ENCODE measurements at places on chromosomes 5 and 9.

- H3K36me3 ChIP-seq = no peaks in the 10 kb centered on the region
- no peak overlapping the region for H3K4me3 ChIP-seq
- peak; percentile 32 for DNase-seq
- no peaks in the 10 kb centered on the region for H3K4me1 ChIP-seq
- no peaks in the 10 kb centered on the region for H3K27me3 ChIP-seq
These were observed 179.0 kb downstream of the FANCC start for GRCh38 chr9:95138474-95138873.

DNA sequence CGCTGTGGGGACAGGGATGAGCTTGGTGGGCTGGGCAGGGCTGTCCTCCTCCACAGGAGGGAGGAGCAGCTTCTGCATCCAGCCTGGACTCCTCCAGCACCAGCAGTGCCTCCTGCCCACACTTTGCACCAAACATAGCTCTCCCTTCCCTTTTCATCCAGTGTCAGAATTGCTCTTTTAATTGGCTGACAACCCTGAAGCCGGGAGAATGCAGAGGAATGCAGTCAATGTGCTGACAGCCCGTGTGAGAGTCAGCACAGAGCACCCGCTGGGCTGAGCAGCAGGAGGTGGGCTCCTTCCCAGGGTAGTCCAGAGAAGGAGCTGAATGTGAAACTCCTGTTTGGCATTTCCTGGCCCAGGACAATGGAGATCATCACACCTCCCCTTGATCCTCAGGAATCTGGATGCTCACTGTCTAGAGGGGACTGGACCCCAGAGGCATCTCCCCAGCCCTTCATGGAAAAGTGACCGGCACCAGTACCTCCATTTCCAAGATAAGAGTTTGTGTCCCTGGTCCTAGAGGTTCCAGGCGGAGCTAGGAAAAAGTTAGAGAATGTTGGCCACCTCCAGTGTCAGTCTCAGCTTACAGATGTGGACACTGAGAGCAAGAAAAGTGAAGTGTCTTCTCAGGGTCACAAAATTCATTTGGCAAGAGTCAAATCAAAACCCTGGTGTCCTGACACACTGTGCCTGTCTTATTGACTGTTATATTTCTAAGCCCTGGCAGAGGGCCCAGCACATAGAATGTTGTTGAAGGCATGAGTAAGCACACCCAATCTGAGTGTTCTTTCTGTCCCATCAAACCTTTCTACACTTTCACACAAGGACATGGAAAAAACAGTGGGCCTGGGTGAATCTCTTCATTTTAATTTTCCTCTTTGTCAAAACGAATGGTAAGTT lies 202.1 kb downstream of the SNX18 start:
- H3K4me3 ChIP-seq = no peak overlapping the region
- DNase-seq = peak; percentile 70
- no peaks in the 10 kb centered on the region for H3K36me3 ChIP-seq
- peak overlapping the region; percentile 88 for H3K27ac ChIP-seq
- H3K4me1 ChIP-seq = peaks cover 22% of the 10 kb centered on the region

DNA sequence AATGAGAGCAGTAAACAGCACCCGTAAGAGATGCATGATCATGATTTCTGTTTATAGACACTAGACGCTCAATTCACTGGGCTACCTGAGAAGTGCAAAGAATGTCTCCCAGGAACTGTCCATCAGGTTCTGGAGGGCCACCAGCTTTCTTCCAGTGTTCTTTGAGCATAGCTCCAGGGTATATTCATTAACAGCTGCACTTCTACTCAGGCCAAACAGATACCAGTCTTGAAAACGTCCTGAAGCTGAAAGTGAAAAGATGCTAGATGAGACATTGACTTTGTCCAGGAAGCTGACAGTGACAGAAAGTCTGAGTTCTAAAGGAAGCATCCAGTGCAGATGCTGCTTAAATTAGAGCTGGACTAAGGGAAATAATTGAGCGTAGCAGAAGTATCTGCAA lies 488.7 kb upstream of the TYRP1 start:
- DNase-seq = no peak
- H3K4me1 ChIP-seq = no peaks in the 10 kb centered on the region

DNA sequence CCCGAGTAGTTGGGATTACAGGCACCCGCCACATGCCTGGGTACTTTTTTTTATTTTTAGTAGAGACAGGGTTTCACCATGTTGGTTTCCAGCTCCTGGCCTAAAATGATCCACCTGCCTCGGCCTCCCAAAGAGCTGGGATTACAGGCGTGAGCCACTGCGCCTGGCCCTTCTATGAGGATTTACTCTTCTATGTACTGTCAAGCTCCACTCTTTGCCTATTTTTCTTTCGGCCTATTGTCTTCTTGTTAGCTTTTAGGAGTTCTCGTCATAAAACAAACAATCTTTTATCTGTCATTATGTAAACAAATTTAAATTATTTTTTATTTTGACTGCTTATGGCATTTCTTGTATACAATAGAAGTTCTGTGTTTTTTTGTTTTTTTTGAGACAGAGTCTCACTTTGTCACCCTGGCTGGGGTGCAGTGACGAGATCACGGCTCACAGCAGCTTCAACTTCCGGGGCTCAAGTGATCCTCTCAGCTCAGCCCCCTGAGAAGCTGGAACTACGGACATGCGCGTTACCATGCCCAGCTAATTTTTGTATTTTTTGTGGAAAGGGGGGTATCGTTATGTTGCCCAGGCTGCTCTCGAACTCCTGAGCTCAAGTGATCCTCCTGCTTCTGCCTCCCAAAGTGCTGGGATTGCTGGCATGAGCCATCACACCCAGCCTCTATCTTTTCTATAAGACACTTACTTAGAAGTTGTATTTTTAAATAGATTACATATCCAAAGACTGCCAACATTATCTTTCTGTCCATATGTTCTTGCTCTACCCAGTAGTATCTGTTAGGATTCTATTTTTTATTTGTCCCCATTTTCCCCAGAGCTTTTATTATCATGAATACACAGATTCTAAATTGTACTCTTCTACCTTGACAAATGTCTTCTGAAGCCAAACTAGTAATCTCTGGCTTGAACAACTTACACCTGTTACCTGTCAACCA lies 29.2 kb downstream of the CSNK1A1 start:
- H3K27me3 ChIP-seq = no peaks in the 10 kb centered on the region
- no peak for DNase-seq
- peaks cover 15% of the 10 kb centered on the region for H3K4me1 ChIP-seq
- H3K36me3 ChIP-seq = peaks cover 30% of the 10 kb centered on the region
- no peak overlapping the region for H3K4me3 ChIP-seq
- no peak overlapping the region for H3K27ac ChIP-seq

- H3K4me3 ChIP-seq = no peak overlapping the region
- peak; percentile 4 for DNase-seq
- H3K27ac ChIP-seq = no peak overlapping the region
These were observed 29.9 kb upstream of the C7 start for GRCh38 chr5:40879163-40879942.

DNA sequence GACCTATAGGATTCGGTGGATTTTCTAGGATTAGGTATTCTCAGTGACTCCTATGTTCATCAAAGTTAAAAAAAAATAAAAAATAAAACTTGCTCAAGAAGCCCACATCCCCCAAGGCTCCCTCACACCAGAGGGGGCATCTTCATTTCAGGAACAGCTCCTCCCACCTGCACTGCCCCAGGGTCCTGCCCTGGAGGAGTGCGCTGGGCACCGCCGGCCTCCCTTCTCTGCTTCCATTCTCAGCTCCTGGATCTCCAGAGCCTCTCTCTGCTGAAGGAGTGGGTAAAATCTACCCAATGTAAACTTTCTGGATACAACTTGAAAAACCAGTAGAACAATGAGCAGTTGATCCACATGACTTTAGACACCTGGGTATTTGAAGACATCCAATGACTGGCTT lies 359.8 kb upstream of the IRX4 start:
- H3K4me3 ChIP-seq = no peak overlapping the region
- no peaks in the 10 kb centered on the region for H3K27me3 ChIP-seq
- H3K4me1 ChIP-seq = no peaks in the 10 kb centered on the region
- H3K36me3 ChIP-seq = no peaks in the 10 kb centered on the region

DNA sequence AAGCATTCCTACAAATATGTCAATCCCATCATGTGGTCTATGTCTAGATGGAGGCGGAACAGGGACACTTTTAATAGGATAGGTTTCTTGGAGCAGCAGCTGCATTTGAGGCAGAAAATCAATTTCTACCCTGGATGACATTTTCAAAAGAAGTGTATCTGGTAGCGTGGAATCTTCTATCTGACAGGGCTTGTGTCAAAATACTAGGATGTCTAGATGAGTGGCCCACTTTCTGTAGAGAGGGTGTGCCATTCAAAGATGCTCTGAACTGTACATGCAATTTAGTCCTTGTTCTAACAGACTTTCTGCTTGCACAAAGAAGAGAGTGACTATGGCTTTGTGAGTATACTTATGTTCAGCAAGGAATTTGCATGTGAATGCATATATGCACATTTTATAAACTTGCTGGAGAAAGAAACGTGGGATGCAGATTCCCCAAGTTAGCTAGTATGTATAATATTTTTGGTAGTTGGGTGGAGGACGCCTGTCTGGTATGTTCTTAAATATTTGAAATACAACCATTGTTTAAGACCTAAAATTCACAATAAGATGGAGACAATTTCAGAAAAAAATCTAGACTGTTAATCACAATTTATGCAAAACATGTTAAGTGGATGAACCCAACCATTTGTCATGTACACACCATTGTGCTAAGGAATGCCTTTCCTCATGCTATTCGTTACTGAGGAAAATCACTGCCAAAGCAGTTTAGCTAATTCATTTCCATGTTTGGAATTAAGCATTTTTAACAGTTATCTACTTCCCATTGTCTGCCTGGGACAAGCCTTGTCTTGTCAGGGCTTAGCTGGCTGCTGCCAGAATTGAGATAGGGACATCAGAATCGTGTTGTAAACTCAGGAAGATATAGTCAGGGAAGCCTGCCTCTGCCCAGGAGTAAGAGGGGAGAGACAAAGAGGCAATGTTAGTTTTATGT lies 129.1 kb upstream of the MEF2C start:
- H3K27ac ChIP-seq = no peak overlapping the region
- no peak overlapping the region for H3K4me3 ChIP-seq
- no peaks in the 10 kb centered on the region for H3K27me3 ChIP-seq
- H3K4me1 ChIP-seq = no peaks in the 10 kb centered on the region

GRCh38 chr5:54728588-54728915 lies 211.0 kb downstream of the SNX18 start:
- no peaks in the 10 kb centered on the region for H3K36me3 ChIP-seq
- H3K4me3 ChIP-seq = no peak overlapping the region
- DNase-seq = no peak

- H3K4me3 ChIP-seq = no peak overlapping the region
- H3K27ac ChIP-seq = no peak overlapping the region
These were observed 80.2 kb downstream of the GNAQ start for GRCh38 chr9:77951369-77951768.

DNA sequence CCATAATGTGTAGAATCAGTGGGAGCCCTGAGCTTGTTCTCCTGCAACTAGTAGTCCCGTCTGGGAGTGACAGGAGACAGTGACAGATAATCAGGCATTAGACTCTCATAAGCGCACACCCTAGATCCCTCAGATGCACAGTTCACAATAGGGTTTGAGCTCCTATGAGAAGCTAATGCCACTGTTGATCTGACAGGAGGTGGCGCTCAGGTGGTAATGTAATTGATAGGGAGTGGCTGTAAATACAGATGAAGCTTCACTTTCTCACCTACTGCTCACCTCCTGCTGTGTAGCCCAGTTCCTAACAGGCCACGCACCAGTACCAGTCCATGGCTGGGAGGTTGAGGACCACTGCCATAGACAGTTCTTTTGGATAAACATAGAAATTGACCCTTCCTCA lies 188.7 kb downstream of the ROR2 start:
- H3K4me3 ChIP-seq = no peak overlapping the region
- H3K4me1 ChIP-seq = no peaks in the 10 kb centered on the region
- DNase-seq = no peak
- H3K36me3 ChIP-seq = no peaks in the 10 kb centered on the region
- no peak overlapping the region for H3K27ac ChIP-seq

DNA sequence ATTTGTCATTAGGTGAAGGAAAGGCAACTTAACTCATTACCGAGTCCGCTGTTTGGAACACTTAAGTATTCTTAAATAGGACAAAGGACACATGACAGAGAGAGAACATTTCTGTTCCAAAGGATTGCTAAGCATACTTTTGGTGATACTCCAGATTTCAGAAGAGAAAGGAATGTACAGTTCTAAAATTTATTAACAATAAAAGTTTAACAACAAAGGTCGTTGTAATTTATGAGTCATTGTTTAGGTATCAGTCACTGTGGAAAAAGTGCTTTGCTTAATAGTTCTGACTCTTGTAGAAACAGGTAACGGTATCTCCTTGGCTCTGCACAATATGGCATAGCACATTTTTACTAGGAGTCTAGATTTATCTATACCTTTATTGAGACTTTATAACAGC lies 36.3 kb upstream of the PAM start:
- peak; percentile 14 for DNase-seq
- H3K27ac ChIP-seq = no peak overlapping the region
- H3K4me3 ChIP-seq = no peak overlapping the region
- no peaks in the 10 kb centered on the region for H3K36me3 ChIP-seq
- no peaks in the 10 kb centered on the region for H3K4me1 ChIP-seq

- DNase-seq = peak; percentile 86
- no peaks in the 10 kb centered on the region for H3K36me3 ChIP-seq
- H3K4me1 ChIP-seq = peaks cover 28% of the 10 kb centered on the region
- peaks cover 2% of the 10 kb centered on the region for H3K27me3 ChIP-seq
- H3K4me3 ChIP-seq = peak overlapping the region; percentile 83
- peak overlapping the region; percentile 88 for H3K27ac ChIP-seq
These were observed 2.4 kb upstream of the NR4A3 start for GRCh38 chr9:99819123-99819855.

DNA sequence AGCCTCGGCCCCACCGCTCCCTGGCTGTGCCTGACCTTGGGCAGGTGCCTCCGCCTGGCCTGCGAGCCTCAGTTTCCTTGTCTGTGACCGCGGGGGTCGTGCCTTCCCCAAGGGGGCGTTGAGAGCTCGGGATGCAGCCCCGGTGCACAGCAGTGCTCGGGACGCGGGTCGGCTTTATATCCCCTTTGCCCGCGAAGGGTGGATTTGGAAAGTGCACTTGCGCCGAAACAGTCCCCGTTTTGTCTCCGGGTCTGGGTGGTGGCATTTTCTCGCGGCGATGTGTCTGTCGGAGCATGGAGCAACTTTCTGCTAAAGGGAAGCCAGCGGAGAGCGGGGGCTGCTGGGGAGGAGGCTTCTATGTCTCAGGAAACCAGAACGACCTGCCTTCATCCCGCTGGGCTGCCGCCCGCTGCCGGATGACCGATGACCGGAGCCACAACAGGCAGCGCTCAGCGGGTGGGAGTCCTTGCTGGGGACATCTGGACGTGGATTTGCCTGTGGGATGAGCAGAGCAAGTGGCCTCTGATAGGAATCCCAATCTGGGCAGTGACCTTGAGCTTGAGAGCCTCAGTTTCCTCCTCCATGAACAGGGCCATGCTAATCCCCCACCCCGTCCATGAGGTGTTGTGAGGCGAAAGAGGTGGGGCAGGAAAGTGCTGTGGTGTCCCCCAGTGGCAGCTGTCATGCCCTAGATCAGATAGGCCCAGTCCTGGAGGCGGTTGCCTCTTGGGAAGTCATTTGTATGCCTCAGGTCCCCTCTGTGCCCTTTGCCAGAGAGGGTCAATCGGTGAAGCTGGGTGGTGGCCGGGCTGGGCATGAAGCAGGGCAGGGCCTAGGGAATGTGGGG lies 651 bp downstream of the HRH2 start:
- H3K4me3 ChIP-seq = peak overlapping the region; percentile 57
- H3K4me1 ChIP-seq = peaks cover 5% of the 10 kb centered on the region
- H3K27me3 ChIP-seq = peaks cover 4% of the 10 kb centered on the region
